ENCODE measurements at places on chromosomes 11 and 22. TPM values are rescaled to one million over a fixed set of nuclear protein-coding genes. Genes with fewer than 3 reads are reported as not detected.

DNA sequence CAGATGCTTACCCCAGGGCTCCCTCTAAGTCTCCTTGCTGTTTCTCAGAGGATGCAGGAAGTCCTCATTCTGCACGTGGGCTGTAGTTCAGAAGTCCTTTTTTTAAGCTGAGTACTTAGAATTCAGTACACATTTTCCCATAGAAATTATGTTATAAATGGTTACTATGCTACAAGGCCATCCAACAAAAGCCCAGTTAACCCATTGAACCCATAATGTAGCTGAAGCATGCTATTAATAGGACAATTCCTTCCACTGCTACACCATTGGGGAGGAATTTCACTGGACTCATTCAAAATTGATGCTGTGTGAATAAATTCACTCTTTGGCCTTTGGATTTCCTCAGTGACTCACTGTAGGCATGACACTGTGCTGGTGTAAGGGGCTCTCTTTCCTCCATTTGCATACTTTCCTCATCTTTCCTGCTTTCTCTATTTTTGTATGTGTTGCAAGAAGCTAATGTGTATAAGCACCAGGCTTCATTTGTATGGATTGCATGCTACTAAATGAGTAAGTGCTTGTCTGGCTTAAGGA is 148.0 kb downstream of the NTM start:
- no peak for DNase-seq

DNA sequence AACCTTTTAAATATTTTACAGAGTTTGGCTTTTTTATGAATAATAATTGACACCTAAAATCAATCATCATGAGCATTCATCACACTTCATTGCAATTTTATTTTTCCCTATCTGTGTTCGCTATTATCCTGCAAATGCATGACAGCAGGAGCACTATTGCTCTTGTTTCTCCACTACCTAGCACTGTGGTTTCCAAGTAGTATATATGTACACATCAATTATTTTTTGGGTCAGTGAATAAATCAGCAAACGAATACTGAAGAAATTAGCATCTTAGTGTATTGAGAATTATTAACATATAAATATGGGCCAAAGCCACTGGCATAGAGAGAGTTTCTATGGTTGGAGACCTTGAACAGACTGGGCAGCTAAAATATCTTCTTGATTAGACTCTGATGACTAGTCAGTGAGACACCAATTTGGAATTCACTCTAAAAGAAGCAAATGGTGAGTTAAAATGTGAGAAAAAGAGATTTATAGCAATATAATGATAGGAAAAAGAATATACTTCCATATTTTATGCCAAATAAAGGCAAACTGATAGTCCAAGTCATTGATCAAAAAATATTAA is 731.1 kb upstream of the LUZP2 start:
- DNase-seq: no peak

DNA sequence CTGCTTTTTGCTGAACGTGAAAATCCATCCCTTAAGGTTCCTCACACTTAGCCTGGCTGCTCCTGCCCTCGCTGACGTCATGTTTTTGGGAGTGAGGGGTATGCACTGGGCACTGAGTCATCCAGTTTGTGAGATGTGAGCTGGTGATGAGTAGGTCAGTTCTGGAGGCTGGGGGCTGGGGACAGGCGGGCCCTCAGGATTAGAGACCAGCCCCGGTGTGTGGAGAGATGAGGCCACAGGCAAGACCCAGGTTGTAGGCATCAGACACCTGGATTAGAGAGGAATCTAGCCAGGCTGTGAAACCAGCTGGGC is 9.2 kb downstream of the KCNC1 start:
- DNase-seq: no peak

- no peak for DNase-seq
These were observed 10.1 kb downstream of the CCDC90B start for GRCh38 chr11:83275888-83276641.

DNA sequence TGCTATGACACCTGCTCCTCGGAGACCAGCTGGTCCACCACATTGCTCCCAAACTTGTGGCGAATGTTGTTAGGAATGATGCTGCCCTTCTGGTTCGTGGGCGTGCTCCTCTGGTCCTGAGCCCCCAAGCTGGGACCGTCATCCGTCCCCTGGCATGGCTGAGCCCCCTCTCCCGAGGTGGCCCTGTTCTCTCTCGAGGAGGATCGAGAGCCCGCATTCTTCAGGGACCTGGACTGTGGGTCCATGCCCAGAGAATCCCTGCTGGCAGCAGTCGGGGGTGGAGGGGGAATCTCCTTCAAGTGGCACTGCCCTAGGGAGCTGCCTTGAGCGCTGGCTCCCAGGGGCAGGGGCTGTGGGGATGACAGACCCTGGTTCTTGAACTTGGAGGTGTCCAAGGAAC is 17.4 kb downstream of the TST start:
- no peak for DNase-seq

- no peak for DNase-seq
These were observed 79.7 kb upstream of the SHISAL1 start for GRCh38 chr22:44392446-44392921.

Gene CRYAB
- total RNA-seq: 175 TPM

Measured in G401 (cell line).